ENCODE measurements at places on chromosomes 5 and 9.

GRCh38 chr5:125219710-125220109, 473.3 kb upstream of the ZNF608 start:
- DNase-seq = no peak

DNA sequence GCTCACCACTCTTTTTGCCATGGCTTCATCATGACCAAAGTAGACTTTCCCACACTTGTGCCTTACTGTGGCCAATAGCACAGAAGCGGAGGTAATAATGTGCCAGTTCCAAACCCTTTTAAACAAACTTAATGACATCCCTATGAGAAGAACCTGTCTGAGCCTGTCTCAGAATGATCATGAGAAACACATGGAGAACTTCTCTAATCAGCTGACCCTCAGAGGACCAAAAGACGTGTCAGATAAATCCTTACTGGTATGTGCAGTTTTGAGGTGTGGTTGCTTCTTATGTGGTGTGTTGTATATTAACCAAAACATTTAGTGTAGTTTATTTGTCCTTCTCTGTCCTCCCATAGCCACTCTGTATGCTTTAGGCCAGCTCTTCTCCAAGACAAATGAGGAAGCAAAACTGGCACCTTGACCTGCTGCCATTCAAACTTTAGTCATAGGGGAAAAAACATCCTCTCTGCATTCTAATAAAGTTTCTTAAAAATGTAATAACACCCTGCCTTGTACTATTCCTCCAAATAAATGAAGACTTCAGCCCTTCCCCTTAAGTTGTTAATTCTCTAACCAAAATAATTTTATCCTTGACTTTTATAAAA, 168.9 kb downstream of the MUSK start:
- no peak for DNase-seq

DNA sequence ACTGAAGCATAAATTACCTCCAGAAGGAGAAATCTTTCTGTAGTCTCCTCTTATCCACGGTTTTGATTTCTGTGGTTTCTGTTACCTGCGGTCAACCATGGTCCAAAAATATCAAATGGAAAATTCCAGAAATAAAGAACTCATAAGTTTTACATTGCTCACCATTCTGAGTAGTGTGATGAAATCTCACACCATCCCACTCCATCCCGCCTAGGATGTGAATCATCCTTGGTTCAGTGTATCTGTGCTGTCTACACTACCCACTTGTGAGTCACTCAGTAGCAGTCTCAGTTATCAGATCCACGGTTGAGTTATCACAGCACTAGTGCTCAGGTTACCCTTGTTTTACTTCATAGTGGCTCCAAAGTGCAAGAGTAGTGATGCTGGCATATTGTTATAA, 371.2 kb downstream of the NFIB start:
- no peak for DNase-seq

DNA sequence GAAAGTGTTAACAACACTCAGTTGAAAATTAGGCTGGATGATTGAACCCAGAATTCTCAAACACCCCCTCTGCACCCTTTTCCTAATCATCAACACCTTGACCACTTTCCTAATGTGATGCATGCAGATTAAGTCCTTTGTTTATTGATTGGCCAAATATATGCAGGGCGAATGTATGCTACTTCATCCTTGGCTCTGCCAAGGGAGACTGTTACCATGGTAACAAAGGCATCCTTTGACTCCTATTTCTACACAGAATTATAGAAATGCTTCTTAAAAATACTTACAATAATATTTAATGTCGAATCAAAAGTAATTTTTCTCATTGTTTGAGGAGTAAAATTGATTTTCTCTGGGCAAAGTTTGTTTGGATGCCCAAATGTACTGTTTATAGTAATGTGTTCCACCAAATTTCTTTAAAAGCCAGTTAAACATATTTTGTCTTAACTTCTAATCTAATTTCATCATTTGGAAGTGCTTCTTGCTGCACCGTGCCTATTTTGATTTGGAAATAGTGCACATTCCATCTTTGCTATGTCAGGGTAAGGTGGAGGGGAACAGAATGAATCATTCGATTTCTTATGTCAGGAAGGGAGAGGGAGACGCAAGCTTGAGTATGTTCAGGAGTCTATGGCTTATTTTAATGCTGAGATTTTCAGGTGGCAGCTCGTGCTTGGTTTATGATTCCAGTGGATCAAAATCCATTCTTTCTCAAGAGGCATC, 1384.3 kb upstream of the WWC1 start:
- DNase-seq = no peak

GRCh38 chr9:125418404-125418803, 156.8 kb downstream of the GAPVD1 start:
- DNase-seq = no peak

Measured in dorsolateral prefrontal cortex (tissue), 122 donors.